K562 (cell line): ENCODE measurements at places on chromosomes 6 and 20.
A peak's percentile ranks its signal among the peaks of the same experiment; 100 is the strongest.

DNA sequence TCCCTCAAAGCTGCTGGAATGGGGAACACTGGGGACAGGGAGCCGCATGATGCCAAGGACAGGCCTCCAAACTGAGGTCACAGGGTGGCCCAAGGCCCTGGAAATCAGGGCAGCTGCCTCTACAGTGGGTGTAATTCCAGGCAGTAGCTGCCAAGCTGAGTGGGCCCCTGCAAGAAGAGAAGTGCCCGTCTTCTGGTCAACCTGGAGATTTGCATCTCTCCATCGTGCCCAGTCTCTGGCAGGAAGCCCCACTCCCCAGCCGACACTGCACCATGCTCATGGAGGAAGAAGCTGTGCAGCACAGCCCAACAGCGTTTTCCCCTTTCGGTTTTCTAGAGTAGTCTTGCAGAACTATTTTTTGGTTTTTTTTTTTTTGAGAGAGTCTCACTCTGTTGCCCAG, 2.2 kb upstream of the FAM209A start:
- DNase-seq = no peak

GRCh38 chr6:161906571-161906970, 632.7 kb upstream of the AGPAT4 start:
- no peak for DNase-seq

DNA sequence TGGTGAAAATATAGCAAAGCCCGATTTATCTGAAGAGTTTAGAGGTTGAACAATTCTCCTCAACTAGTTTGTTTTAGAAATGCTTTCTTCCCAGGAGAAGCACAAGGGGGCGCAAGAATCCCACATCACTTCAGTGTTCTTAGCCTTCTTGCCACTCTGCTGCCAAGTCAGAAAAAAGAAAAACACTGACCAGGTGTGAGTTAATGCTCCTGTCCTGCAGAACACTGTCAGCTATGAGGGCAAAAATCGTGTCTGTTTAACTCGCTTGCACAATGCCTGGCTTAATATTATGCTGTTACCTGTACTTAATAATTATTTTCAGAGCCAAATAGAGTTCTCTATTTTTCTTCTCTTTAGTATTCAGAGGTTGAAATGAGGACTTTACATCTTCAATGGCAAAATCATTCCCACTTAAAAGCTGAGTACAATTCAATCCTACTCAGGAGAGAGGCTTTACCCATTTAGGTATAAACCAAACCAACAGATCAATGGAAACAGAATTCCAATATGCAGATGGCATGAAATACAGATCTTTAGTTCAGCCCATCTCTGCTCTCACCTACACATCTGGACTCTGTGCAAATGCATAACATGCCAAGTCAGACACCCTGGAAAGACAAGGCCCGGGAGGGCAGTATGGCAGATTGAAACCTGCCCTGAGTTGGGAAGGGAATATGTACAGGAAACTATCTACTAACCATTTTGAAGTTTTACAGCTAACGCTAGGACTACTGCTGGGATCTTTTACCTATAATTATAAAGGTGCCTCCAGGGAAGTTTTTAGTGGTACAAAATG, 71.4 kb upstream of the TULP1 start:
- DNase-seq = peak; percentile 81

DNA sequence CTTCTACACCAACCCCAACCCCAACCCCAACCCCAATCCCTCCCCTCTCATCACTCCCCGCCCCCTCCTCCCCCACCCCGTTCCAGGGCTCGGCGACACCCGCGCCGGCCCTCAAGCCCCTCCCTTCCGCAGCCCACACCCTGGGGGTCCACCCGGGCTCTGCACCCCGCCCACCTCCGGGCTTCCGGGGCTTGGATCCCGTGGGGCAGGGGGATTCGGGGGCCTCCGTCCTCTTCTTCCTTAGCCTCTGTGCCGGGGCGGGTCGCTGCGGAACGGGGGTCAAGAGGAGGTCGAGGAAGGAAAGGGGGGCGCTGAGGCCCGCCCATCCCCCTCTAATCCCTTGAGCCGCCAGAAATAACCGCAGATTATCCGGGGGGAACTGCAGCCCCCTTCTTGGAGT, 690 bp downstream of the TULP1 start:
- peak; percentile 54 for DNase-seq

GRCh38 chr20:48489656-48490055, 338.1 kb downstream of the PREX1 start:
- no peak for DNase-seq

- DNase-seq = peak; percentile 46
Observed at GRCh38 chr20:53162251-53162835, 190.2 kb downstream of the TSHZ2 start.

DNA sequence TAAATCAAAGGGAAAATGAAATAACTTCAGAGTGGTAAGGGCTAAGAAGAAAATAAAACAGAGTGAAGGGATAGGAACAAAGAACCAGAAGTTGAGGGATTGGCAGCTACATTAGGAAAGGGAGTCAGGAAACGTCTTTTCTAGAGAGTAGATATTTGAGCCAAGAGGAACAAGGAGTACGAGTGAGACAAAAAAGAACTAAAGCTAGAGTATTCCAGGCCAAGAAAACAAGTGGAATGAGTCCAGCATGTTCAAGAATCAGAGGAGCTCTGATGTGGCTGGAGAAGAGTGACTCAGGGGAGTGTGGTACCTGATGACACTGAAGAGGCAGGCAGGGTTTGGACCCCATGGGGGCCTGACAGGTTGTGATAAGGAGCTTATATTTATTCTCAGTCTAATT, 66.3 kb downstream of the CEP162 start:
- DNase-seq = no peak

- no peak for DNase-seq
Observed at GRCh38 chr6:42375007-42375635, 76.6 kb downstream of the TRERF1 start.

- no peak for DNase-seq
Observed at GRCh38 chr20:13348311-13349234, 127.5 kb downstream of the ISM1 start.

DNA sequence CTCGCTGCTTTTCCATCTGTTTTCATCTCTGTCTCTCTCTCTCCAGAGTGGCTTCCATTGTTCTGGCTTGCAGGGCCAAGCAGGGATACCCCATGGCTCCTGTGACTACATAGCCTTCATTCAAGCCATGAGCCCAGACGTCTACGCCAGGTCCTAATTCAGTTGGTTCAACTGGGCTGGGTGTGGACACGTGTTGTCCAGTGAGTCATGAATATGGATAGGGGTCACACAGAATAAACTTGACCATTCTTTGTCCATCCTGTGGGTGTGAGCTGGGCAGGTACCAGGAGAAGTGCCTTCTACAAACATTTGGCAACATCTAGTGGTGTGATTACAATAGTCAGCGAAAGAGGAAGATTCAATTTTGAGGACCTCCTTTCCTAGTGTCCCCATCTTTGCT, 96.9 kb upstream of the ARMC2 start:
- no peak for DNase-seq
